Immature natural killer cell (primary cell): ENCODE measurements at places on chromosomes 3 and 15. TPM values are rescaled to one million over a fixed set of nuclear protein-coding genes. Genes with fewer than 3 reads are reported as not detected.

The HGD gene
- polyA plus RNA-seq: 2.5 TPM

DNA sequence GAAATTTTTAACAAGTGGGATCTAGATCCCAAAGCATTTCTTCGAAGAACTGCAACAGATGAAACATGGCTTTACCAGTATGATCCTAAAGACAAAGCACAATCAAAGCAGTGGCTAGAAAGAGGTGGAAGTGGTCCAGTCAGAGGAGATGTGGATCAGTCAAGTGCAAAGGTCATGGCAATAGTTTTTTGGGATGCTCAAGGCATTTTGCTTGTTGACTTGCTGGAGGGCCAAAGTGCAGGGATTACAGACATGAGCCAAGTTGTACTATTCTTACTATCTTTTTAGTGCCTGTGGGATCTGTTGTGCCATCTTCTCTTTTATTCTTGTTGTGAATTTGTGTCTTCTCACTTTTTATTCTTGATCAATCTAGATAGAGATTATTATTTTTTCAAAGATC lies 82.0 kb downstream of the REC114 start:
- peaks cover 7% of the 10 kb centered on the region for H3K27me3 ChIP-seq
- no peak overlapping the region for H3K4me3 ChIP-seq
- peaks cover 1% of the 10 kb centered on the region for H3K4me1 ChIP-seq
- H3K27ac ChIP-seq: no peak overlapping the region
- peaks cover 8% of the 10 kb centered on the region for H3K36me3 ChIP-seq
- DNase-seq: no peak

The CFAP100 gene
- not detected for polyA plus RNA-seq

DNA sequence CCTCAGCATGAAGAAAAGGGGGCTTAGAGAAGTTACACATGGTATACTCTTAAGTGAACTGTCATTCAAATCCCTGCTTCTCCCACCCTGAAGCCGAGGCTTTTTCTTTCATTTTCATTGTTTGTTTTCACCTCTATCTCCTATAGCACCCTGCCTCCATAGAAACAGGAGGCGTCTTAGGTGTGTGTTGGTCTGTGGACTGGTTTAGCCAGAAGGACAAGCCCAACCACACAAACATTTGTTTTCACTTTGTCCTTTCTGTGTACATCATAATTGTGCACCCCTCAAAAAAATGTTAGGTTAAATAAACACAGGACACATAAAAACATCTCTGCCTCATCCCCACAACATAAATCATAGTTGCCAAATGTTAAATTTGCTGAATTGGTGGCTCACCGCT lies 73.3 kb upstream of the UBE2E2 start:
- H3K4me3 ChIP-seq: no peak overlapping the region
- H3K36me3 ChIP-seq: no peaks in the 10 kb centered on the region
- no peak overlapping the region for H3K27ac ChIP-seq
- no peak for DNase-seq
- H3K4me1 ChIP-seq: no peaks in the 10 kb centered on the region

- no peaks in the 10 kb centered on the region for H3K4me1 ChIP-seq
- H3K27ac ChIP-seq: no peak overlapping the region
- DNase-seq: no peak
- no peaks in the 10 kb centered on the region for H3K27me3 ChIP-seq
- H3K36me3 ChIP-seq: peaks cover 21% of the 10 kb centered on the region
Observed at GRCh38 chr3:43171748-43172147, 65.9 kb upstream of the POMGNT2 start.

- H3K4me1 ChIP-seq: no peaks in the 10 kb centered on the region
- no peak overlapping the region for H3K4me3 ChIP-seq
- no peaks in the 10 kb centered on the region for H3K36me3 ChIP-seq
- H3K27me3 ChIP-seq: no peaks in the 10 kb centered on the region
- no peak for DNase-seq
- no peak overlapping the region for H3K27ac ChIP-seq
Observed at GRCh38 chr3:55017876-55018275, 90.0 kb upstream of the LRTM1 start.

GRCh38 chr3:145190761-145191160 lies 970.2 kb downstream of the PLOD2 start:
- H3K27ac ChIP-seq: no peak overlapping the region
- DNase-seq: no peak
- no peak overlapping the region for H3K4me3 ChIP-seq
- H3K36me3 ChIP-seq: no peaks in the 10 kb centered on the region
- no peaks in the 10 kb centered on the region for H3K27me3 ChIP-seq

DNA sequence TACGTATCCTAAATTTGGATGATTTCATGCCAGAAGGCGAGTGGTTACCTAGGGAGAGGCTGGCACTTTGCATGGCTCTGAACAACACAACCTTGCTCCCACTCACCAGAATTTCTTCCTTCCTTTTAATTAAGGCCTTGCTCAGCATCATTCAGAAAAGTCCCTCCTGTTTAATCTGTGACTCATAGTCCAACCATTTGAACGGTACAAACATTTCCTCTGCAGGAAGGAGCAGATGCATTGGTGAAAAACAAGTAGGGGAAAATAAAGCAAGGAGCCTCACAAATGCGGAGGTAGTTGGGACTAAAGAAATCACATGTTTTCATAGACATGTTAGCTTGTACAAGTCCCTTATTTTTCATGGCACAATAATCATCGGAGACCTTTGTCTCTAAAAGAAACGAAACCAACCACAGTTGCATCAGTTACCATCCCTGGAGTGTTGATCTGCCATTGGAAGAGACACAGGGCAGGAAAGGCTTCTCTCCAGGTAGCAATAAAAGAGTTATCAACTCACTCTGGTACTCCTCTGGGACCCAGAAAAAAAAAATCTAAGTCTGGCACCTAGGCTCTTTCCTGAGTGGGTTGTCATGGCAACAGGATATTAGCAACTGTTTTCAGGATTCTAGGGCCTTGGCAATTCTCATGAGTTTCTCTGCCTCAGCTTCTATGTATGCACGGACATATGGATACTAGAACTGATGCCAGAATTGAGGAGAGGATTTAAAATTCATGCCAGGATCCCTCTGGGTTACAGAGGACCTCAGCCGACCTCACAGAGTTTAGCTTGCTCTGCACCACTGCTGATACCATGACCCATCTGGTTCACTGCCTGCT lies 255.4 kb upstream of the ARPP21 start:
- DNase-seq: no peak
- H3K4me1 ChIP-seq: no peaks in the 10 kb centered on the region
- H3K27me3 ChIP-seq: no peaks in the 10 kb centered on the region
- no peak overlapping the region for H3K4me3 ChIP-seq
